ENCODE measurements at places on chromosomes 6 and 20. TPM values are rescaled to one million over a fixed set of nuclear protein-coding genes. Genes with fewer than 3 reads are reported as not detected.
A peak's percentile ranks its signal among the peaks of the same experiment; 100 is the strongest.

DNA sequence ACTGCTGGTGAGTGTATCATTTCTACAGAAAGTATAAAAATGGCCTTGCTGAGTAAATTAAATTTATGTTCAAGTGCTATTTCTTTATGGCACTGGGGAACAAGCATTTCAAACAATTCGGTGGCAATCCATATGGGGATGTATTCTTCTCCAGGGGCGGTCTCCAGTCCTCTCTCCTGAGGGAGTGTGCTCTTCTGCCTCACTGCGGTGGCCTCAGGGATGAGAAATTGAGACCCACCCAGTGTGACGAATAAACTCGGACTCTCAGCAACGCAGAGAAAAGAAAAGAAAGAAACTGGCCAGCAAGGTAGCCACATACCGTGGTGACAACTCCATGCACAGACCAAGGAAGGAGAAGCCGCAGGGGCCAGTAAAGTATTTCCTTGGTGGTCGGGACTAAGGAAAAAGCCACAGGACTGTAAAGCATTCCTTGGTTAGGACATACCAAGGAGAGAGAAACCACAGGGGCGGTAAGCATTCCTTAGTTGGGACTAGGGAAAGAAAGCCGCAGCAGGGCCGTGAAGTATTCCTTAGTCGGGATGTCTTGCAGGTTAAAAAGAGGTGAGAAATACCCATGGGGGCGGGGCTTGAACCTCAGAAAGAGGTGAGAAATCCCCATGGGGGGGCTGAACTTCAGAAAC is 13.6 kb upstream of the GOPC start:
- peak; percentile 76 for DNase-seq

The RCAN2 gene
- 15.6 TPM for total RNA-seq

DNA sequence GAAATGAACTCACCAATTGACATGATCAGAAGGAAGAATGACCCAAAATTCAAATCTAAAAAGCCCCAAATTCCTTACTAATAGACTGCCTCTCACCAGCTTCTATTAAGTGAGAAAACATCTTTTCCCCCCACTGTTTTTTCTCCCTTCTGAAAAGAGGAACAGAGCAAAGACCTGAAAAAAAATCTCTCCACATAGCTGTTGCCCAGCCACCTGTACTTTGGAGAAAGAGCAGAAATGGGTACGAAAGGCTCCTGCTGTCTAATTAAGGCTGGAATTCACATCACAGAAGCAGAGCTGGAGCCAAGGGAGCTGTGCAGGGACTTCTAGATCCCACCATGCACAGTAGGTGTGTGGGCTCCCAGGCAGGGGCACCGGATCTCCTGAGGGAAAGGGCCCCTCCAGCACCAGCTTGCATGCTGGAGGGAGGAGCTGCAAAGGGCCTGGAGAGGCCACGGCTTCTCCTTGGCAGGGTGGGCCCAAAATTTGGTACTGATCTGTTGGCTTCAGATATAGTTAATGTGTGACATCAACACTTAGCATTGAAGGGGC is 73.2 kb upstream of the DUSP22 start:
- DNase-seq = peak; percentile 39

DNA sequence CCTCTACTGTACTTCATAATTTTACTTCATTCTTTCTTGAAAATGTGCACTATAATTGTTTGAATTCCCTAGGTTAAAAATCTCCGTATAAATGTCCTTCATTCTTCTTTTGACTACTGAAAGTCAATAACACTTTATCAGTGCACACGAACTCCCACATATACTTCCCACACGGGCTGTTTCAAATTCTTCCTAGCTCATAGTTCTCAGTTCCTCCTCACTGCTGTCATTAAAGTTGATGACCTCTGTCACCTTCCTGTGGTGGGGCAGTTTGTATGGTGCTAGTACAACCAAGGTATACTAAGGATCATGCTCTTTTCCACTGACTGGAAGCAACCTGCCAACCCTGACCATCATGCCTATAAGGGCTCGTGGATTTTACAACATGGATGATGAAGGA is 40.0 kb upstream of the CD2AP start:
- no peak for DNase-seq

Measured in osteoblast (primary cell).